ENCODE measurements at places on chromosomes 3 and 15. TPM values are rescaled to one million over a fixed set of nuclear protein-coding genes. Genes with fewer than 3 reads are reported as not detected.

GP9 gene
- total RNA-seq = not detected

KATNBL1 gene
- 102 TPM for total RNA-seq

P2RY12 gene
- 0.21 TPM for total RNA-seq

LTK gene
- 1.6 TPM for total RNA-seq

LRRC2 gene
- total RNA-seq = 13.0 TPM

ALDH1L1 gene
- total RNA-seq = 7.7 TPM

OXSR1 gene
- total RNA-seq = 43.6 TPM

C3orf70 gene
- 6.2 TPM for total RNA-seq

ITIH4 gene
- total RNA-seq = 10.1 TPM

ARHGEF26 gene
- 18.4 TPM for total RNA-seq

Data from tongue (tissue), 3 donors.